ENCODE measurements at places on chromosomes 2 and 18.
A peak's percentile ranks its signal among the peaks of the same experiment; 100 is the strongest.

DNA sequence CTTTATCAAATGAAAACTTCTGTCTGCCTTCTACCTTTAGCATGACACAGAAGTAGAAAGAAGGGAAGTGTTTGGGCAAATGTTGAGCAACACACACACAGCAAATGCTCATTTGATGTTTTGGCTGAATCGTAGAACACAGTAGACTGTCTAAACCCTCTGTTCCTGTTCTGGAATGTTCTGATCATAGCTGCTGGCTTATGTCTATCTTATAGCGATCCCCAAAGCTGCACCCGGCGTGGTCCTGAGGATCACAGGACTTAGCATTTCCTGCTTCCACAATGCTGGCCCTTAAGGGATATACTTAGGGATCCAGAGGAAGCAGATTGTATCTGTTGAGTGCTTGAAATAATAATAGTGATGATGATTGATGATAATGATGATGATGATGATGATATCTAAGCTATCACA is 15.2 kb downstream of the GNLY start:
- no peak for DNase-seq

DNA sequence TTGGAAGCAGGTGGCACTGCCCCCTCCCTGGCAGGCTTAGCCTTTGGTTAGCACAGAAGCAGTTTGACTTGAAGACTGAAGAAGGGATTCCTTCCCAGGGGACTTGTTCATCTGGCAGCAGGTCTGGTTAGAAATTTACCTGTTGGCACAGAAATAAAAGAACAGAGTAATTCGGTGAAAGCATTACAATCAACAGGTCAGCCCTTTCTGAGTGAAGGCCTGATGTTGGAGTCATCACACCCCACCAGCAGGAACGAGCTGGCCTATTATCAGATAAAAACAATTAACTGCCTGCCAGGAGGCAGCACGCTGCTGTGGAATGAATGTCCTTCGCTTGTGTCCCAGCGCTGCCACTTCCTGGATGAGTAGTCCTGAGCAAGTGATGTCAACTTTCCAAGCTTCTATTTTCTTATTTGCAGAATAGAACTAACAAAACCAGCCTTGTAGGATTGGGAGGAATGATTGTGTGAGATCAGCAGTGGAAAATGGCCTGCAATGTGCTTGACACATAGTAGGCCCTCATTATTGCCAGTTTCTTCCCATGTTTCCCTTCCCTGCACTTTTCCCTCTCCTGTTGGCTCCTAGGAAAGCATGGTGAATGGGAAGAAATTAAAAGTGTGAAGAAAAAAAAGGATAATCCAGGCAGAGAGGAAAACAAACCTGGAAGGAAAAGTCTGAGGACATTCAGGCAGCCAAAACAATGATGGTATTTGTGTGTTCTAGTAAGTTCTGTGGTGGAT is 29.0 kb downstream of the LGALSL start:
- peak; percentile 65 for DNase-seq

DNA sequence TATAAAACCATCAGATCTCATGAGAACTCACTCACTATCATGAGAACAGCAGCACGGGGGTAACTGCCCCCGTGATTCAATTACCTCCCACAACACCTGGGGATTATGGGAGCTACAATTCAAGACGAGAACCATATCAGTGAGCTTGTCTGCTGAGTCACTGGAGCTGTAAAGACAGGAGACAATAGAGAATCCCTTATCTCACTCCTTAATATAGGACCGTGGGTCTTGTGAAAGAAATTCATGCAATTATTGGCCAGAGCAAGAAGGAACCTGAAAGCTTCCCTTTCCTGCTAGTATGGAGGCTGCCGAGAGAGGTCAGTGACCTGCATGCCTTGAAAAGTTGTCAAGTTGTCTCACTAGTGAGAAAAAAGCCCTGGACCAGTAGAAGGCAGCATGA is 9.5 kb upstream of the TNFAIP6 start:
- no peak for DNase-seq

GRCh38 chr2:76569819-76570218 is 859.1 kb upstream of the GCFC2 start:
- no peak for DNase-seq

- no peak for DNase-seq
These were observed 52.6 kb upstream of the BIN1 start for GRCh38 chr2:127159543-127159942.
